ENCODE measurements at places on chromosomes 5 and 9.

DNA sequence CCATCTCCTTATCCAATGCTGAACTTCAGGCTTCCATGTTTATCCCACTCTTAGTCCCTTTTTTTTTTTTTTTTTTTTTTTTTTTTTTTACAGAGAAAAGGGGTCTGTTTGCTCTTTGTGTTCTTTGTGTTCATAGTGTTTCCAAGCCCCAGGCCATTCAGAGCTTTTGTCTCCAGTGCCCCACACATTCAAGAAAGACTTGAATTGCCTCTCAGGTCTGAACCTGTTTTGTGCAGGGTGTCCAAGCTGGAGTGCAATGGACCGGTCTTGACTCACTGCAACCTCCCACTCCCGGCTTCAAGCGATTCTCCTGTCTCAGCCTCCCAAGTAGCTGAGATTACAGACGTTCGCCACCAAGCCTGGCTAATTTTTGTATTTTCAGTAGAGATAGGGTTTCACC is 191.2 kb downstream of the PALM2AKAP2 start:
- no peak for DNase-seq

DNA sequence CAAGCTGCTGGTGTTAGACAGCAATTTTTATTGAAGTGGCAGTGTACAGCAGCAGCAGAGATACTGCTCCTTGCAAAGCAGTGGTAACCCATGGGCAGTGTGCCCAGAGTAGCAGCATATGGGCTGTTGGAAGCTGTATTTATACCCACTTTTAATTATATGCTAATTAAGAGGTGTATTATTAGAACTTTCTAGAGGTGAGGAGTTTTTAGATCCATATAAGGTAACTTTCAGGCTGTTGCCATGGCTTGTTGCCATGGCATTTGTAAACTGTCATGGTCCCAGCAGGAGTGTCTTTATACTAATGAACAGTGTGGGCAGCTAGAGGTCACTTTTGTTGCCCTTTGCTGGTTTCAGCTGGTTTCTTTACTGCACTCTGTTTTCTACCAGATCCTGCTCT is 3.7 kb upstream of the PJA2 start:
- DNase-seq = no peak

DNA sequence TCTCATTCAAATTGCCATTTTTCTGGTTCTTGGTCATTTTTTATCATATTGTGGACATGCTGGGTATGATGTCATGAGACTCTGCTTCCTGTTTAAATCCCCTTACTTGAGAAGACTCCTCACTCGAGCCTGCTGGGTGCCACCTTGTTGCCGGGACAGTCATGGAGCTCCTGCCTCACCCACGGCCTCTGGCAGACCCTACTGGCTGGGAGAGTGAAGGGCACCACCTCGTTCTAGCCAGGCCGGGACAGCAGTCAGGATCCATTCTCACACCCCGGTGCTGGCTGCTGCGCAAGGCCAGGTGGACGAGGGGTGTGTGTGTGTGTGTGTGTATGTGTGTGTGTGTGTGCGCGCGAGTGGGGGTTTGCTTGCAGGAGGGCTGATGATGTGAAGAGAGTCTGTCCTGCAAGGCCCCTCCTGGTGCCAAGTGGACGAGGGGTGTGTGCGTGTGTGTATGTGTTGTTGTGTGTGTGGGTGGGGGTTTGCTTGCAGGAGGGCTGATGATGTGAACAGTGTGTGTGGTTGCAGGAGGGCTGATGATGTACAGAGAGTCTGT is 4.4 kb downstream of the CEP72 start:
- DNase-seq = peak; percentile 27

- no peak for DNase-seq
Measured at GRCh38 chr5:103216137-103216536, 42.4 kb upstream of the MACIR start.

DNA sequence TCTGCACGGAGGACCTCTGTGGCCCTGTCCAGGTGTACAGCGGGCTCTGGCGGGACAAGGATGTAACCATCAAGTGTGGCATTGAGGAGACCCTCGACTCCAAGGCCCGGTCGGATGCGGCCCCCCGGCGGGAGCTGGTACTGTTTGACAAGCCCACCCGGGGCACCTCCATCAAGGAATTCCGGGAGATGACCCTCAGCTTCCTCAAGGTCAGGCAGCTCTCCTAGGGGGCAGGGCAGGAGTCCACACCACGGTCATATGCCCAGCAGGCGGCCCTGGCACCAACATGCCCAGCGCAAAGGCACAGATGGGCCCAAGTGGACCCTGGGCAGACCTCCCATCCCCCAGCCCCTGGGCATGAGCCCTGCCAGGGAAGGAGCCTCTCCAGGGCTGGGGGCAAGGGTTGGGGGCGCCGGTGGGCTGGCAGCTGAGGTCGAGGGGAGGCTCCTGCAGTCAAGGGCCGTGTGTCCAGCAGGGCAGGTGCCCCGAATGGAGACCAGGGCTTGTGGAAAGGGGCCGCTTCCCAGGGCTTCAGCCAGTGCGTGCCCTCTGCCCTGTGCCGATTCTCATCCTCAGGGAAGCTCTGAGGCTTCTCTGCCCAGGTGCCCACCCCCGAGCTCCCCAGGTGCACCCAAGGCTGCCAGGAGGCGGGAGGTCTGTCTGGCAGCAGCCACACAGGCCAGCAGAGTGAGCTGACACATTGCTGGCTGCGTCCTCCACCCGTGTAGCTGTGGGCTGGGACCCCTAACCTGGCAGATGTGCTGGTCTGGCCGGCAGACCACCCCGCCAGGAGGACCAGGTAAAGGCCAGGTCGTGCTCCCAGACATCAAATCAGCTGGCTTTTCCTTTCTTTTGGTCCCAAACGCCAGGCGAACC is 10.0 kb downstream of the DIPK1B start:
- DNase-seq = no peak

DNA sequence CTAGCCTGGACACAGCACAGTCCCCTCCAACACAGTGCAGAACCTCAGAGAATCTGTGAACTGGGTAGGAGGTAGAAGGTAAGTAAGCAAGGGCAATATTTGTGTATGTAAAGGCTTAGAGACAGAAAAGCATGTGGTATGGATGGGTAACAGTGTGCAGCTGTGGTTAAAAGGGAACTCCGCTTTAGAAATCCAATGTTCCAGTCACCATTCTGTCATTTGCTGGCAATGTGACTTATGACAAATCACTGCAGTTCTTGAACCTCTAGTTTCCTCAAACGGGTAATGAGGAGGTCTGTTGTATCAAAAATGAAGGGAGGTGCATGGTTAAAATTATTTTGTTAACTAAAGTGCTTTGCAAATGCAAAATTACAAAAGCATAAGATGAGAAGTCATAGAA is 125.5 kb upstream of the IFNE start:
- DNase-seq = no peak

DNA sequence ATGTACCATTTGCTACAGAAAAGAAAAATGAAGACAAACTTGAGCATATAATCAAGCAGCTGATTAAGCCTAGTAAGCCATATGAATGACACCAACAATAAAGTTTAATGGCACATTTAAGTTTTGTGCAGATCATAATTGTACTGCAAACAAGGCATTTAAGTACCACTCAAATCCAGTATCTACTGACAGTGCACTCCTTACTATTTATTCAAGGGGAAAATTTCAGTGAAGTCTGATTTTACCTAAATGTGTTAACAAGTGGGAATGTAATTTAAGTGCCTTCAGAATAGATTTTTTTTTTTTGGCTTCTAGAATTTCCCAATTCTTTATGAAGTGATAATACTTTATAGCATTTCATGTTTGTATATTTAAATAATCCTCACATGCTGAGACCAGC is 341.0 kb upstream of the POU5F2 start:
- no peak for DNase-seq

DNA sequence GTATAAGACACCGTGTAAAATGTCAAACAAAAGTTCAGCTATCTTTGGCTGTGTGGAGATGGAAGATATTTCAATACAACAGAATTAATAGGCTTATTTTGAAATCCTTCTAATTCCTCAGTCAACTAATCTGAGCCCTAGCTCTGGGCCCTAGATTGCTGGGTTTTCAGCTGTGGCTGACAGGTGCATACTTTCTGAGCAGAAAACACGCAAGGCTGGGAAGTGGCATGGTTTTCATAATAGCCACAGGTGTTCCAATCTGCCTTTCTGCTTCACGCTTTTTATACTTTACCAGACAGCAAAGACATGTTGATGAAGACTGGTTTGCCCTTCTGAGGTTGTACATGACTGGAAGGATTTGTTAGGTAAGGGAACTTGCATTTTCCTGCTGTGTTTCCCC is 20.7 kb upstream of the XPA start:
- no peak for DNase-seq

GRCh38 chr5:60529001-60529400 is 171.0 kb downstream of the DEPDC1B start:
- no peak for DNase-seq

DNA sequence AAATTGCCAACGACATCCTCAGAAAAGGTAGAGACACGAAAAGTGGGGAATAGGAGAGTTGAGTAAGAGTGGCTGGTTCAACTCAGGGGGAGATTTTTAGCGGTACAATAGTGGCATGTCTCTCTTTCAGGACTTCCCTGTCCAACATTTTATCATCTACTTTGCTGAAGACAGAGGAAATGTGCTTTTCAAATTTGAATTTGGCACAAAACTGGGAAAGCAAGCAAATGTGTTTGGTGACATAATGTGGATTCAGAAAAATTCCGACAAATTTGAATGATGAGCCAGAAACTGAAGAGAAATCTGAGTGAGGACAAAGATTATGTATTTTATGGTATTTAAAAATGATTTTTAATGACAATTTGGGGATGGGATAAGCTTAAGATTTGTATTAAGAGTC is 33.6 kb upstream of the ZNF608 start:
- DNase-seq = no peak

GRCh38 chr5:154967421-154968024 is 26.6 kb downstream of the MRPL22 start:
- DNase-seq = peak; percentile 22

DNA sequence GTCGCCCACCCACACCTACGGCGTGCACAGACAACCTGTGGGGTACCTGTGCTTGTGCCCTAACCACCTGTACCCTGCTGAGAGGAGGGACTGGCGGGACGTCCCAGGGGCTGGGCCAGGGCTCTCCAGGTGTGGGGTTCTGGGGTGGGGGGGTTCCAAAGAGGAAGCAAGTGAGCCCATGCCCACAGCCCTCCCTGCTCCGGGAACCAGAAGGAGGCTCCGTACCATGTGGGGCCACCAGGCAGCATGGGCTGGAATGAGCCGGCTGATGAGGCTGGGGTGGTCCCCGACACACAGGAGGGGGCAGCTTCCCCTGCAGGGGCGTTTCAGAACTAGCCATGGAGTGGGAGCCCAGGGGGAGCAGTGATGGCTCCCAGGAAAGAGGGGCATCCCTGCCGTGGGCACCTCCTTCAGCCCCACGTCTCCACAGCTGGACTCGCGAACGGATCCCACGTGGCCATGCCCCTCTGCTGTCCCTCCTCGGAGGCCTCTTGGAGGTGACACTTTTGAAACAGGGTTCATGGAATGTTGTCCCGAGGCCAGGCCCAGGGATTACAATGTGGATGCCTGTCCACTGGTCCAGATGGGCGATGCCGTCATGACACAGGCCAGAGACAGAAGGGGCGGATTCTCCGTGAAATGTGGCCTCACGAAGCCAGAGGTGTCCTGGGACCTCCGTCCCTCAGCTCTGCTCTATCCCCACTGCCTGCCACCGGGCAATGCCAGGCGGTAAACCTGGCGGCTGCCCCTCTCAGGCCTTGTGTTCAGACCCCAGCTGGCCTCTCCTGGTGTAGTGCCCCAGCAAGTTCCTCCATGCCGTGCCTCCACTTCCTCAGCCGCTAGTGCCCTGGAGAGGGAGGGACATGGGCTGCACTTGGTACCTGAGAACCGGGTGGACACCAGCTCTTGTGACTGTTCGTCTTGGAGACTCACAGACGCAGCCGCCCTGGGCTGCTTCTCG is 33.6 kb upstream of the IRX4 start:
- DNase-seq = no peak

DNA sequence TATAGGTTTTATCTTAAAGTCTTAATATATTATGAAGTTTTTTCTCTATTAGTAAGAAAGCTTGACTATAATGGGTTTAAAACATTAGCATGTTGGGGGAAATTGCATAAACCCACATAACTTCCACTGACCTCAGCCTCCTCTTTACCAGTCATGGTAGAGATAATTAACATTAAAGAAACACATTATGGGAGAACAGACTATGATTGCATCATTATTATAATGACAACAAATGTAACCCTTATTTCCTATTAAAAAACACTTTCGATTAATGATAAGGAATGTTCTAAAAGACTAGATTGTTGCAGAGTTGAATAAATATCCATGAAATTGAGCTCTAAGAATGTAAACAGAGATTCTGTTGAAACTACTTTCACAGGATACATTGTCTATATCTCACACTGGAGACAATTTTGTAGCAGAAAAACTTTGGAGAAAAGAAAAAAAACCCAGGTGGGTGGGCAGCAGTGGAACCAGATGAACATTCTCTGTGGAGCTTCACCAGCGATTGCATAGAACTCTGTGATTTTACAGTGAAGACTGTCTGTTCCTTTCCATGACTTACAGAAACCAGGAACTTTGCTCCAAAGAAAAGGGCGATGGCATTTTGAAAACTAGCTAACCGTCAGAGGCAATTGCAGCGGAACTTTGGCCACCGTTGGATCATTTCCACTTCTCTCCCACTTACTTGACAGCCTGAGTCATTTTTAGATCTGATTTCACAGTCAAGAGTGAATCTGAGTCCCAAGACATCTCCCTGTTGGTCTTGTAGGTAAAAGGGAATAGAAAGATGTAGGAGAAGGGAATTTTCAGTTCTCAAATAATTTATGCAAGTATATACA is 21.0 kb upstream of the ERAP2 start:
- no peak for DNase-seq

DNA sequence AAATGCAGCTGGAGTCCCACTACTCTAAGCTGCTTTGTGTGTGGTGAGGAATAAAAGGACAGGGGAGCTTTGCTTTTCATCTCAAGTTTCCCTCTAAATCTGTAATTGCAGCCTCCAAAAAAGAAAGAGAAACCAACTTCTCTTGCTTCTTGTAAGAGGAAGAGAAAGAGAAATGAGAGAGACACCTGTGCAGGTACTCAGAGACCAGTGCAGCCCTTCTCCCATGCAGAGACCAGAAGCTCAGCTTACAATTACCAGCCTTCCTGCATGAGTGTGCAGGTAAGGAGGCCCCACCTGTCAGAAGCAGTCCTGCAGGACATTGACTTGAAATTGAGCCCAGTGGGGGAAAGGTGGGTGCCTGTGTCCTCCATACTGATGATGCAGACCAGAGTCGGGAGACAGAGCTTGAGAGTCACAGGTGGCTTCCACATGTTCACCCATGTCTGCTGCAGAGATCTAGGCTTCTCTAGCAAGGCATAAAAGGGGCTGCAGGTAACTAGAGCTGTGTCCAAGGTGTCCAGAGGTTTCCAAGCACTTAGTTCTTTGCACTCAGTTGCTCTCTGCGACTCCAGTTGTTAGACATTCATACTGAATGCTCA is 15.3 kb upstream of the MED10 start:
- no peak for DNase-seq

All from A549 (cell line).